ENCODE measurements at places on chromosomes 4 and X.
A peak's percentile ranks its signal among the peaks of the same experiment; 100 is the strongest.

DNA sequence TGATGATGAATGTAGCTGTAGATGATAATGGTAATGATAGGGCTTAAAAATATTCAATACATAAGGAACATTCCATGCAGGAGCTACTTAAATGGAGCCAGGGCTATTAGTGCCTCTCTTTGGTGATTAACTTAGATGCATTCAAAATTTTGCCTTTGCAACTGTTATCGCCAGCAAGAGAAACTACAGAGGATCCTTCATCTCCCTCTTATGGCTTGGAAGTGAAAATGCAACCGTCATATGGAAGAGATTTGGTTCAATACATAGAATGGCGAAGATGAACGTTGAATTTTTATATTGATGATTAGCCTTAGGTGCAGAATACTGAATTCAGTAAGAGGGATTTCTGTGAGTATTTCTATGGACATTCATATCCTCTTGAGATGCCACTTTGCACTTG, 134.5 kb upstream of the NLGN4X start:
- DNase-seq, result no peak

GRCh38 chr4:107037199-107037584, 1.1 kb upstream of the DKK2 start:
- no peak for DNase-seq

DNA sequence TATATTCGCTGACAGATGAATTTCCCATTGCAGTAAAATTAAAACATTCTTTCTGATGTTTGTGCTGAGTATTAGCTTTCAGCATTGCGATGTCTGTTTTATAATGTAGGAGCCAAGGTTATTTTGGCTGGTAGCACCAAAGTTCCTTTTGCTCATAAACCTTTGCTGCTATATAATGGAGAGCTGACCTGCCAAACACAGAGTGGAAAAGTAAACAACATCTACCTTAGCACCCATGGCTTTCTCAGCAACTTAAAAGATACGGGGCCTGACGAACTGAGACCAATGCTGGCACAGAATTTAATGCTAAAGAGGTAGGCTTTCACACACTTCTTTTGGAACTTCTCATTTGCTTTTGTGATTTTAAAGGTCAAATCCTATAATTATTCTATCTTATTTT, 46.0 kb downstream of the WDR19 start:
- no peak for DNase-seq

- no peak for DNase-seq
Measured at GRCh38 chr4:175639346-175639745, 172.7 kb downstream of the GPM6A start.

- DNase-seq, result no peak
Measured at GRCh38 chr4:81850701-81851100, 379.0 kb upstream of the RASGEF1B start.

DNA sequence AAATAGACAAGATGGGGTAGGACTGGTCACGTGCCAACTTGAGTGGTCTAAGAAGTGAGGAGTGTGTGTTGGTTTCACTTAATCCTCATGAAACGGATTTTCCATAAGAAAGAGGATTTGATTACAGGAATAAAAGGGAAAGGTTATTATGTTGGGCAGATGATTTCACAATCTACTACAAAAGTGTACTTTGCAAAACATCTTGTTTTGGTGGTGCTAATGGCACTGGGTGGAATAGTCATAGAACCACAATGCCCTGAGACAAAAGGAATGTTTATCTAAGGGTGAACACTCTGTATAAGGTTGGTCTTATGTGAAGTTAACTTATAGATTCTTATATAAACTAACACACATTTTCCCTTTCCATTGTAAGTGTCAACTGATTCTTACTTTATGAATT, 45.6 kb downstream of the GLUD2 start:
- no peak for DNase-seq

- peak; percentile 67 for DNase-seq
Measured at GRCh38 chrX:1468250-1468772, 15.6 kb upstream of the ASMTL start.

GRCh38 chrX:17802756-17803155, 58.3 kb downstream of the RAI2 start:
- DNase-seq, result no peak

- DNase-seq, result no peak
Measured at GRCh38 chrX:15855568-15856221, 1.1 kb upstream of the AP1S2 start.

DNA sequence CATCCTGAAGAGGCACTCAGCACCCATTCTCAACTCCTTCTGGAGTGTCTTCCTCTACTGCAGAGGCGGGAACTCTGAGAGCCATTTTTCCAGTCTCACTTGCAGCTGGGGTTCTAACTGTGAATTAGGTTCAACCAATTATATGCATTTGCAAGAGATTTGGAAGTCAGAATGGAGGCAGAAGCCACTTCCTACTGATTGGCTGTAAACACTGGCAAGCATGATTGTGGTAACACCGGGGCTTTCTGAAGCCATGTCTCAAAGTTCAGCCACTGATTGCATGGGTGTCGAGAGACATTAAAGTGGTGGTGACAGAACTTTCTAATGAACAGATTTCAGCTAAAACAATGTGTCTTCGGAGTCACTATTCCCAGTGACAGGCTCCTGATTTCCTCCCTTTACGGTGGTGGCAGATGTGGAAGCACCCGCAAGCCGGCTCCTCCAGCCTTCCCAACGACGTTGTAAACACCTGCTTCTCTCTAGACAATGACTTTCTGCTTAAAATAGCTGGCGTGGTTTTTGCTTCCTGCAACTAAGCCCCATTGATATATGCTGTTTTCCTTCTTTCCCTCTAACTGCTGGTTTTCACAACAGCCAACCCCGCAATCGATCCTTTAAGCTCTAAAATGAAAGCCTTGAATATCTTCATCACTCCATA, 92.0 kb downstream of the IRF2 start:
- DNase-seq, result no peak

DNA sequence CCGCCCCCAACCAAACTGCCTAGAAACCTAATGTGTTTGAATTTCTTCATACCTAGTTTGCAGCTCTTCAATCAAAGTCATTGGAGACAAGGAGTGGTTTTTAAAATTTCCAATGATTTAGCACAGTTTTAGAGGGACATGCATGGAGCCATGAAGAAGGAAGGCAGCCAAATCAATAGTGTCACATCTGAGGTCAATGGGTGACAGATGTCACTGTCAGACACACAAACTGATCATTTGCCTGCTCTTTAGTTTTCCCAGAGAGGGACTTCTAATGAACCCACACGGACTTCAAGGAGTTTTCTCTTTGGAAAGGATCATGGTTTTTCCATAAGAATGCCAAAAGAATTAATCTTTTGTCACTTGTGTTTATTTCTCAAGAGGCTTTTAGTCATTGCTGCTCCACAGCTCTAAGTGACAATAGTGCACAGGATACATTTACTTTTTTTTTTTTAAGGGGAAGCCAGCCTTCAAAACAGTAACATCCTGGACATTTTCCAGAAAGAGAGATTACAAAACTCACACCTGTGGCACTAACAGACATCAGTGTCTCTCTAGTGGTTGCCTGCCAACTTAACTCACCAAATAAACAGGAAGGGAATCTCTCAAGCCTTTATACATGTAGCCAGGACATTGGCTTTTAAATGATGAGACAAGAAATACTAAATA, 251.1 kb upstream of the DIAPH2 start:
- no peak for DNase-seq

DNA sequence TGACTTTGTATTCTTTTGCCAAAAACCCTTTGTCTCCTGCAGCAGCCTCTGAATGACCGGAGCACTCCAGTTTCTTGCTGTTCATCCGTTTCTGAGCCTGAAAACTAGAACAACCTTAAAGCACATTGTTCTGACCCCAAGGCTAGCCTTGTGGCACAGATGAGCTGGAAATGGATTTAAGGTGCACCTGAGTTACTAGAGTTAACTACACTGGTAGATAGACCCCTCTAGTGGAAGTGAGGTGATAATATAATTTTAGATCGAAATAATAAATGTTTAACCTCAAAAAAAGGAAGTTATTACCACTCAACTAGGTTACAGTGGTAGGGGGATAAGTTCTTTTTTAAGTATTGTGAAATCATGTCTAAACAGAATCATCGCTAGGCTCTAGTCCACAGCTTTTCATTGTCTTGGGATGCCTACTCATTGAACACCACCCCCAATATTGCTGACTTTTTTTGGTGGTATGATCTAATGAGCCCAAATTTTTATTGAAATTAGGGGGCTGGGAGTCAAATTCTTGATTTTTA, 2.7 kb downstream of the PLS3 start:
- no peak for DNase-seq

GRCh38 chr4:123749383-123749782, 352.8 kb downstream of the SPRY1 start:
- no peak for DNase-seq

DNA sequence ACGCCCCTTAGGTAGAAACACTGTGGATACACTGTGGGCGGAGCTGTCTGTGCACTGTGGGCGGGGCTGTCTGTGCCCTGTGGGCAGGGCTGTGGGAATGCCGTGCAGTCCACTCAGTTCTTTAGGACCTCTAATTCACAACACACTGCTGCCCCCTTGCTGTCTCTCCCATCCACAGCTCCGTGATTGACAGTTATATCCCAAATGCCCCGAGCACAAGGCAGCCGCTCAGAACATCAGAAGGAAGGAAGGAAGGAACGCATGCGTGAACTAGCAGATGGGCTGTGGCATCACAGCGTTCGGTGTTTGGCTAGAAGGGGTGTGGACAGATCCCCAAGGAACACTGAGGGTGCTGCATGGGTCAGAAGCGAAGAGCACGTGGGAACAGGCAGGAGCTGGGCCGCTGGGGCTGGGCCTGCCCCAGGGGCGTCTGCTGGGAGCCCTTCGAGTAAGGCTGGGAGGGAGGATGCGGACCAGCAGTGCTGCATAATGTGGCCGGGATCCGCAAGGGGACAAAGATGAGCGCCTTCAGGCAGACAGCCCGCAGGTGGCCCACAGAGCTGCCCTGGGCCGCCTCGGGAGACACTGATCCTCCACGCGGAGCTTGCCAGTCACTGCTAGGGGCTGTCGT, 29.8 kb downstream of the ACOX3 start:
- DNase-seq, result no peak

DNA sequence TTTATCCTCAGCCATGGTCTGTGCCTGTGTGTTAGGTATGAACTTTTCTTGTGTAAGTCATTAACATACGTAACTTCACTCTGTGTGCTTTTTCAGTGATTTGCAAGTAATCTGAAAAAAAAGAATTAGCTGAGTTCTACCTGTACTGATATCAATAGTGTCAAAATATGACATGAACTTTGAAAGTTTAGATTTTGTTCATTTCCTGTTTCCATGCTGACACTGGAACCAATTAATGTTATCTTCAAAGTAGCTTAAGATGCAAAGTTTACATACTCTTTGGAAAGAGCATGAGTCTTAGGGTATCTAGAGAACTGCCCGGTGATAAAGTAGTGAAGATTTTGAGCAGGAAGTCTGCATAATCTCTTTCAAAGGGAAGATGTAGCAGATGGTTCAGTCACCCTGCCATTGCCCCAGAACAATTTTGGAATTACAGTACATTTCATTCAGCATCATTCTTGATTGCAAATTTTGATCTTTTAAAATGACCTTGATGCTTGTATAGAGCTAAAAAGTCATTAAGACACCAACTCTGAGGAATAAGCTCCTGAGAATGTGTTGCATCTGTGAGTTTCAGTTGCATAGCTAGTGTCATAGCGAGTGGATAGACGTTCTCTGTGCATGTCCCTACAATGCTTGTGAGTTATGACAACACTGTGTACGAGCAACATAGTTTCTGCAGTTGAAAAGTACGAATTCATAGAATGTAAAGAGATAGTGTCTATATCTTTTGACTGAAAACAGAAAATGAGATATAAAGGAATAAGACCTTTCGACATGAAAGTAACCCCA, 130.5 kb downstream of the PTTG2 start:
- no peak for DNase-seq

Measured in stimulated activated CD8-positive, alpha-beta memory T cell treated with anti-CD3 and anti-CD28 coated beads, Interleukin-4, amount 100 ng/mL, for 1 hour (primary cell).